ENCODE measurements at places on chromosomes 1 and 21.

GRCh38 chr21:41163091-41163490 lies 4.9 kb upstream of the BACE2 start:
- DNase-seq = no peak

- DNase-seq = no peak
Observed at GRCh38 chr21:45423968-45424853, 19.2 kb downstream of the COL18A1 start.

DNA sequence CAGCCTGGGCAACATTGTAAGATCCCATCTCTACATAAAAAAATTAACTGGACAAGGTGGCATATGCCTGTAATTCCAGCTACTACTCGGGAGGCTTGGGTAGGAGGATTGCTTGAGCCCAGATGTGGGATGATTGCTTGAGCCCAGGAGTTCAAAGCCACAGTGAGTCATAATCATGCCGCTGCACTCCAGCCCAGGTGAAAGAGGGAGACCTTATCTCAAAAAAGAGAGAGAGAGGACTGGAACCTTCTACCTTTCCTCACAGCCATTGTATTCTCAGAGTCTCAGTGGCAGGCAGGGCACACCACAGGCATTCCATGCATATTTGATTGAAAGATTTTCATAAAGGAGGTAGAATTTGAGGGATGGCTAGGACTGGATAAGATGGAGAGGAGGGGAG lies 78.4 kb downstream of the KIF14 start:
- no peak for DNase-seq

DNA sequence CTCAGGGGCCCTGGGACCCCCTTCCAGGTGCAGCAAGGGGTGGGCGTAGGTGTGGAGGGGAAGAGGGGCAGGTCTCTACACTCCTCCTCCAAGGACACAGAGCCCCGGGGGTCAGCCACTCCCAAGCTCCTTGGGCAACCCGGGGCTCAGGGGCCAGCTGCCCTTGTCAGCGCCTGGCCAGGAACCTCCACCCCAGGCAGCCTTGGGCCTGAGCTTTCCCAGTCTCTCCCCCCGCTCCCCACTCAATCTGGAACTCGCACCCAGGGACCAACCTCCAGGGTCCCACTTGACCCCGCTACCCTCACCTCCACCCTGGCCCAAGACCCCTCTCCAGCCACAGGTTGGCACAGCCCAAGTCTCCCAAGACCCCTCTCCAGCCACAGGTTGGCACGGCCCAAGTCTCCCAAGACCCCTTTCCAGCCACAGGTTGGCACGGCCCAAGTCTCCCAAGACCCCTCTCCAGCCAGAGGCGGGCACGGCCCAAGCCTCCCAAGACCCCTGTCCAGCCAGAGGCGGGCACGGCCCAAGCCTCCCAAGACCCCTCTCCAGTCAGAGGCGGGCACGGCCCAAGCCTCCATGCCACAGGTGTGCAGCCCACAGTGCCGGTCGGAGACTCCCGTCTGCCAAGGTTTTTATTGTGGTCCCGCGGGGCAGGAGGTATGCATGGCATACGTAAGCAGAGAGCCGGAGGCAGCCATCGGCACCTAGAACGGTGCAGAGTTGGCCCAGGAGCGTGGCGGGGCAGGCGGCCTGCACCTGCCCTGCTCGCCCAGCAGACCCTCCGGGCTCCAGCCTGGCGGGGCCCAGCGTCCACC lies 3.0 kb downstream of the TNFRSF4 start:
- no peak for DNase-seq

GRCh38 chr1:203036135-203036534 lies 9.8 kb downstream of the PPFIA4 start:
- no peak for DNase-seq

DNA sequence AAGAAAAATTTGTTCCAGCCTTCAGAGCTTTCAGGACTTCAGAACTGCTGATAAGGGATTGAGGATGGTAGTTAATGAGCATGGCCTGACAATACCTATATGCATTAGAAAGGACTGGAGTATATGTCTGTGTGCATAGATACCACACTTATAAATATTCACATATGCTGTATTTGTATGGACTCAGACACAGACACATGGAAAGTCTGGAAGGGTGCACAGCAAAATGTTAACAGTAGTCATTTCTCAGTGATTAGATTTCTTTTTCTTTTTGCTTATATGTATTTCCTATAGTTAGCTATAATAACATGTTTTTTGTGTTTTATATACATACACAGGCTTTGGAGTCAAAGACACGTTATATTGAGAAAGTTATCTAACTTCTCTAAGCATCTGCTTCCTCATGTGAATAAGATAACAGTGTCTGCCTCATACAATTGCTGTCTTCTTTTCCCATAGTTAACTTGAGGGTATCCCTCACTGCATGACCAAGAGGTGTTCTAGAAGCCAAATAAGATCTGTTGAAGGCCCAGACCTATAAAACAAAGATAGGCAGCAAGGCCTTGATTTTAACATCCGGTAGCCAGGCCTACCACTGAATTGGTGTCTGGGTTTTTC lies 31.3 kb downstream of the INPP5B start:
- DNase-seq = no peak

GRCh38 chr1:64537942-64538341 lies 68.0 kb downstream of the CACHD1 start:
- no peak for DNase-seq
